IMR-90 (cell line): ENCODE measurements at places on chromosomes 7 and 10. TPM values are rescaled to one million over a fixed set of nuclear protein-coding genes. Genes with fewer than 3 reads are reported as not detected.

Gene CHCHD3
- 46.2 and 56.9 TPM in 2 replicates for polyA plus RNA-seq

Gene RBM20
- 0.09 and 0.15 TPM in 2 replicates for polyA plus RNA-seq

Gene GRID1
- polyA plus RNA-seq = 0.03 TPM in 1 of 2 replicates, not detected in the other

- H3K27me3 ChIP-seq = no peaks in the 10 kb centered on the region
- H3K4me3 ChIP-seq = no peak overlapping the region
- no peak overlapping the region for H3K27ac ChIP-seq
- DNase-seq = no peak
- no peaks in the 10 kb centered on the region for H3K4me1 ChIP-seq
These were observed 120.8 kb upstream of the HPS1 start for GRCh38 chr10:98567391-98568133.

GRCh38 chr7:78090616-78091015 is 292.0 kb downstream of the PHTF2 start:
- no peaks in the 10 kb centered on the region for H3K36me3 ChIP-seq
- DNase-seq = peak; percentile 16
- no peak overlapping the region for H3K27ac ChIP-seq
- no peak overlapping the region for H3K4me3 ChIP-seq

DNA sequence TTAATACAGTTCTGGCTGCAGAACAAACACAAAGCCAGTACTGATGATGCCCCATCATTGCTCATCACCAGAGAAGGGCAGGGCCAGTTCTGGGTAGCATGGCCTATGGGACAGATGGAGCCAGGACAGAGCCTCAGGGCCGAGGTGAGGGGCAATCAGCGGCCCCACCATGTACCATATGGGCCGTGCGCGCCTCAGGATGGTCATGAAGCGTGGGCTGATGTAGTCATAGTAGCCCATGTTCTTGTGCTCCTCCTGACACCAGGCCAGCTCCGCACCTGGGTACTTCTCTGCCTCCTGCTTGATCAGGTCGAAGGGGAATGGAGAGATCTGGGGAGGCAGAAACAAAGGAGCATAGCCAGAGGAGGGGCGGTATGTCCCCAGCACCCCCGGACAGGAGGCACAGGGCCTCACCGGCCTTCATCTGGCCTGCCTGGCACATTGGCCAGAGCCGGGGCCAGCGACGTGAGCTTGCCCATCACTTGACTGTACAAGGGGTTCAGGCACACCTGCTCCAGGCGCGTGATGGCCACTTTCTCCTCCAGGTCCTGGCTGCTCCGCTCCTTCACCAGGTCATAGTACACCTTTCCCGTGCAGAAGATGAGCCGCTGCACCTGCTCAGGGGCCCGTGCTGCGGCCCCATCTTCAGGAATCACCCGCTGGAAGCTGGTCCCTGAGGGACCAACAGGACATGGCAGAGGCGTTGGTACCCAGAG is 26.1 kb downstream of the OGDHL start:
- H3K27ac ChIP-seq = no peak overlapping the region
- DNase-seq = no peak
- no peaks in the 10 kb centered on the region for H3K27me3 ChIP-seq
- H3K4me1 ChIP-seq = no peaks in the 10 kb centered on the region
- H3K36me3 ChIP-seq = no peaks in the 10 kb centered on the region

DNA sequence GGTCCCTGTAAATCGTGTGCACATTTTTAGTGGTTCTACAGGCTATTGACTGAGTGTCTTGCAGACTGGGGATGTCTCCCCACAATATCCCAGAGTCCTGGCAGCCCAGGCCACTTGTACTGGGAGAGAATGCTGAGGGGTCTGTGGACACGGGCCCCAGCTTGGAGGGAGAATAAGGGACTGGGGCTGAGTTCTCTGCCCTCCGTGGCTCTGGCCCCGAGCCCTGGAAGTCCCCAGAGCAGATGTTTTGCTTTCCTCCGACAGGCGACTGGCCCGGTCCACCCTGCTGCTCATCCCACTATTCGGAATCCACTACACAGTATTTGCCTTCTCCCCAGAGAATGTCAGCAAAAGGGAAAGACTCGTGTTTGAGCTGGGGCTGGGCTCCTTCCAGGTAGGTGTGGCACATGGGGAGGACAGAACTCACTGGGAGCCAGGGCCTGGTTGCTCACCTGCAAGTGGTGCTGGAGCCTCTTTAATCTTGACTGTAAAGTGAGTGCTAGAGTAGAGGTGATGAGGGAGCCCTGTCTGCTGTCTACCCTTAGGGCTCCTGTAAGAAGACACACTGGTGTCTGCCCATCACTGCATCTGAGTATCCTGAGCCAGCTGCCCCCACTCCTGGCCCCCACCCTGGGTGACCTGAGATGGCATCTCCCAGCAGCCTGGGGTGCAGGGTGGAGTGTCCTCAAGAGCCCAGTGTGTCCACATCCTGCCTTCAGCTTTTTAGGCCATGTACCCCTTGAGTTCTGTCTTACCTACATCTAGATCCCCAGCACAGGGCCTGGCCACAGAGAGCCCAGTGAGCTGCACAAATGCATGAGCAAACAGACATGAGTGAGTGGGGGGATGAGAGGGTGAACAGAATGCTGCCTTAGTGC is 51.1 kb downstream of the ADCYAP1R1 start:
- H3K27me3 ChIP-seq = peaks cover 8% of the 10 kb centered on the region
- no peaks in the 10 kb centered on the region for H3K4me1 ChIP-seq
- no peaks in the 10 kb centered on the region for H3K36me3 ChIP-seq
- no peak overlapping the region for H3K4me3 ChIP-seq
- no peak overlapping the region for H3K27ac ChIP-seq

DNA sequence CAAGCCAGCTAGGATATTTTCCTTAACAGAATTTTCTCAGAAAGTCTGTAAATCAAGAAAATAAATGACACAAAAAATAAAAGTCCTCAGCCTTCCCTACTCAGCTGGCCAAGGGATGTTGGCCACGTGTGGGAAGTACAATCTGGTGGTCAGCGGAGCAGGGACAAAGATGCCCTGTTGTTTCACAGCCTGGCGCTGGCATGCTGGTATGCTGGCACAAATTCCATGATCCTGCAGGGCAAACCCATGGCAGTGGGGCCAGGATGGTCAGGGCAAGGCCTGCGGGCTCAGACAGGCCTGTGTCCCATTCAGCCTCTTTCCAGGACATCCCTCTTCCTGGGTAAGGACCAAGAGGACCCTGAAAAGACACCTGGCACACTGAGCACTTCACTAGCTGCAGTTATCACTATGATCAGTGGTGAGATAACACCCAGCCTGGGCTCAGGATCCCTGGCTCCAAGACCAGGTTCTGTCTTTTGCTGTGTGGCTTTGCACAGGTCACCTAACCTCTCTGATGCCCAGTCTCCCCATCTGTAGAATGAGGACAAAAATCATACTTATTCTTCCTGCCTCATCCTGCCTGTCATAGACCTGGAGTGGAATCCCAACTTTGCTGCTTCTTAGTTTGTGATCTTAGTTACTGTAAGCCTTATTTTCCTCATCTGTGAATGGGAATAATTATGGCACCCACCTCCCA is 10.8 kb upstream of the HSPA12A start:
- H3K27me3 ChIP-seq = no peaks in the 10 kb centered on the region
- H3K27ac ChIP-seq = no peak overlapping the region
- no peaks in the 10 kb centered on the region for H3K36me3 ChIP-seq

DNA sequence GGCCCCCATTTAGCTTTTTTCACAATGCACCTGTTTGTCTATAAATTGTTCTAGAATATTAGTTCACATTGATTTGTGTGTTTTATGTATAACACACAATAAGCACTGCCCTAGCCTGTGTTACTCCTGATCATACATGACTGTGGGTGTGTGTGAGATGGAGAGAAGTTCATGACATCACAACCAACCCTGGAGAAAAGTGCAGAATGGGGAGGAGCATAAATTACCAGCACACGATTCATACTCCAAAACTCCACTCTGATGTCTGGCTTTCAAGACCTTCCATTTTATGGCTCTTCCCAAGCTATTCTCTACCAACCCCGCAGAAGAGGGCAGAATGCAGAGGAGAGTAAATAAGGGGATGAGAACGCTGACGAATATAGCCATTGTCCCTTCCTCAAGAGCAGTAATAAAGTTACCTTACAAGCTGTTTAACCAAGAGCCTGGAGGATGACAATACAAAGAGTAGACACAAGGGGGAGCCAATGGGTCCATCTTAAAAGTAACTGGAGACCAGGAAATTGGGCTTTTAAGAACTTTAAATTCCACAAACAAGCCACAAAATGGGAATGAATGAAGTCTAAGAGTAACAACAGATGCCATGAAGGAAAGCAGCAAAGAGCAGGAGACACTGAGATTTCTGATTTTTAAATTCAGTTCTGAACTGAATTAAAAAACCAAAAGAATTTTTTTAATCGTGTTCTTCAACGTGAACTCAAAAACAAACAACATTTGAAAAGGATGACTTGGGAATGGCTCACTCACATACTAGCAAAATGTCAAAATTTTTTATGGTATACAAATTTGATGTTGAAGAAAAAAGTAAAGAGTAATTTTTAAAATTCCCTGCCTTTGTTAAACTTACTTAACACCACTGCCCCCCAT is 159.6 kb downstream of the PARD3 start:
- no peak overlapping the region for H3K4me3 ChIP-seq
- H3K27me3 ChIP-seq = no peaks in the 10 kb centered on the region
- DNase-seq = peak; percentile 75
- no peaks in the 10 kb centered on the region for H3K36me3 ChIP-seq

GRCh38 chr10:123502983-123503382 is 163.2 kb upstream of the GPR26 start:
- no peaks in the 10 kb centered on the region for H3K36me3 ChIP-seq
- H3K4me1 ChIP-seq = no peaks in the 10 kb centered on the region
- no peak for DNase-seq
- H3K27me3 ChIP-seq = no peaks in the 10 kb centered on the region
- H3K27ac ChIP-seq = no peak overlapping the region

DNA sequence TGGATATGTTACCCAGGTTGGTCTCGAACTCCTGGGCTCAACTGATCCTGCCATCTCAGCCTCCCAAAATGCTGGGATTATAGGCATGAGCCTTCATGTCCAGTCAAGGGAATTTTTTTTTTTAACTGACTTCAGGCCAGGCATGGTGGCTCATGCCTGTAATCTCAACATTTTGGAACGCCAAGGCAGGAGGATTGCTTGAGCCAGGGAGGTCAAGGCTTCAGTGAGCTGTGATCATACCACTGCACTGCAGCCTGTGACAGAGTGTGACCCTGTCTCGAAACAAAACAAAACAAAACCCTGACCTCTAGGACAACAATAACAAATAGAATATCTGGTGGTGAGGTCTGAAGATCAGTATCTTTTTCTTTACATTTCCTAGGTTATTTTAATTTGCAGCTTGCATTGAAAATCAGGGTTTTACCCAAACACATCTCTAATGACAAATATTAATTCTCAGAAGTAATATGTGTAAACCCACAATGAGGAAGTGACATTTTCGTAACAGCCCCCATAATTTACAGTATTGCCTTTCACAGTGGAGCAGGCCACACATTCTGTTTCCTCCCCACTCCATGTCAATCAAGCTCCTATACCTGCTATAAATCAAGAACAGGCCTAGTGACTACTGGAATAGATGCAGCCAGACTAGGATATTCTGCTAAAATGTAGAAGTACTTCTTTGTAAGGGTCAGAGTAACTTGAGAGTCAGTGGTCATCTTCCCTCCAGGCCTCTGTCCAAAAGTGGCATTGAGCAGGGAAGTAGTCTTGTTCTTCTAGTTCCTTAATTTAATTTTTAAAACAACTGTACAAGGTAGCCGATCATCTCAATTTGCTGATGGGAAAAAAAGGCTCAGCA is 43.3 kb upstream of the ECHDC3 start:
- no peaks in the 10 kb centered on the region for H3K36me3 ChIP-seq
- no peak for DNase-seq
- H3K4me1 ChIP-seq = no peaks in the 10 kb centered on the region
- no peak overlapping the region for H3K27ac ChIP-seq
- no peaks in the 10 kb centered on the region; the same call in 1 of the 2 replicates for H3K27me3 ChIP-seq

- H3K4me3 ChIP-seq = no peak overlapping the region; the same call in 1 of the 2 replicates
- H3K36me3 ChIP-seq = 0 out of 2 replicates have a peak, but pooled peaks cover 1% of the 10 kb centered on the region
- H3K27ac ChIP-seq = no peak overlapping the region
These were observed 89.0 kb downstream of the JMJD1C start for GRCh38 chr10:63376560-63377304.

- peak overlapping the region; percentile 96 for H3K27ac ChIP-seq
- no peak overlapping the region for H3K4me3 ChIP-seq
- peak; percentile 99 for DNase-seq
- no peaks in the 10 kb centered on the region for H3K27me3 ChIP-seq
These were observed 31.8 kb upstream of the VCL start for GRCh38 chr10:73965890-73966768.

GRCh38 chr7:106108991-106109390 is 3.1 kb downstream of the SYPL1 start:
- H3K4me1 ChIP-seq = peaks cover 2% of the 10 kb centered on the region; the same call in 1 of the 2 replicates
- no peak for DNase-seq
- no peaks in the 10 kb centered on the region for H3K36me3 ChIP-seq
- H3K4me3 ChIP-seq = no peak overlapping the region
- H3K27me3 ChIP-seq = no peaks in the 10 kb centered on the region
- no peak overlapping the region for H3K27ac ChIP-seq

GRCh38 chr10:110357871-110358270 is 53.2 kb upstream of the SMNDC1 start:
- peak overlapping the region; percentile 74 for H3K27ac ChIP-seq
- no peak for DNase-seq
- no peaks in the 10 kb centered on the region for H3K27me3 ChIP-seq
- no peaks in the 10 kb centered on the region for H3K36me3 ChIP-seq

- H3K27me3 ChIP-seq = peaks cover 9% of the 10 kb centered on the region; the same call in 1 of the 2 replicates
- no peak for DNase-seq
- H3K4me1 ChIP-seq = no peaks in the 10 kb centered on the region
- H3K36me3 ChIP-seq = no peaks in the 10 kb centered on the region
These were observed 25.1 kb downstream of the ZNF467 start for GRCh38 chr7:149748076-149748874.

GRCh38 chr10:121596689-121597503 is 1.3 kb downstream of the FGFR2 start:
- DNase-seq = no peak
- H3K4me1 ChIP-seq = no peaks in the 10 kb centered on the region
- H3K27ac ChIP-seq = no peak overlapping the region

GRCh38 chr10:33509231-33509831 is 174.9 kb upstream of the NRP1 start:
- H3K4me3 ChIP-seq = no peak overlapping the region
- DNase-seq = peak; percentile 84
- H3K4me1 ChIP-seq = peaks cover 2% of the 10 kb centered on the region; the same call in 1 of the 2 replicates
- H3K27me3 ChIP-seq = peaks cover 2% of the 10 kb centered on the region; the same call in 1 of the 2 replicates

GRCh38 chr7:88344956-88345832 is 38.5 kb upstream of the STEAP4 start:
- no peak for DNase-seq
- no peak overlapping the region for H3K27ac ChIP-seq
- H3K27me3 ChIP-seq = no peaks in the 10 kb centered on the region
- no peak overlapping the region for H3K4me3 ChIP-seq
- H3K4me1 ChIP-seq = no peaks in the 10 kb centered on the region
